ENCODE measurements at places on chromosomes 16 and 17.

- DNase-seq = no peak
Measured at GRCh38 chr17:696369-696768, 18.3 kb downstream of the VPS53 start.

DNA sequence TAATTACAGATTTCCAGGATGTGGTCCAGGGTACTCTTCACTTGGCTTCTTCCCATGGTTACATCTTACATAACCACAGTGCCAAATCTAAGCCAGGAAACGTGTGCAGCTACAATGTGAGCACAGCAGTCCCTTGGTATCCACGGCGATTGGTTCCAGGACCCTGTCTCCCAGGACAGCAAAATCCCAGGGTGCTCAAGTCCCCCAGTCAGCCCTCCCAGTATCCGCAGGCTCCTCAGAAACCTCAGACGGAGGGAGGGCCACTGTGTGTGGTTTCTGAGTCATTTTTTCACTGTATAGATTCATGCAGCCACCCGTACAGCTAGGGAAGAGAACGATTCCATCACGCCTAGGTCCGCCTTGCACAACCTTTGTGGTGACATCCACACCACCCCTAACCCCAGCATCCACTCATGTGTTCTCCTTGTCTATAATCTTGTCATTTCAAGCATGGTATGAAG, 11.1 kb upstream of the ATP2C2 start:
- no peak for DNase-seq

DNA sequence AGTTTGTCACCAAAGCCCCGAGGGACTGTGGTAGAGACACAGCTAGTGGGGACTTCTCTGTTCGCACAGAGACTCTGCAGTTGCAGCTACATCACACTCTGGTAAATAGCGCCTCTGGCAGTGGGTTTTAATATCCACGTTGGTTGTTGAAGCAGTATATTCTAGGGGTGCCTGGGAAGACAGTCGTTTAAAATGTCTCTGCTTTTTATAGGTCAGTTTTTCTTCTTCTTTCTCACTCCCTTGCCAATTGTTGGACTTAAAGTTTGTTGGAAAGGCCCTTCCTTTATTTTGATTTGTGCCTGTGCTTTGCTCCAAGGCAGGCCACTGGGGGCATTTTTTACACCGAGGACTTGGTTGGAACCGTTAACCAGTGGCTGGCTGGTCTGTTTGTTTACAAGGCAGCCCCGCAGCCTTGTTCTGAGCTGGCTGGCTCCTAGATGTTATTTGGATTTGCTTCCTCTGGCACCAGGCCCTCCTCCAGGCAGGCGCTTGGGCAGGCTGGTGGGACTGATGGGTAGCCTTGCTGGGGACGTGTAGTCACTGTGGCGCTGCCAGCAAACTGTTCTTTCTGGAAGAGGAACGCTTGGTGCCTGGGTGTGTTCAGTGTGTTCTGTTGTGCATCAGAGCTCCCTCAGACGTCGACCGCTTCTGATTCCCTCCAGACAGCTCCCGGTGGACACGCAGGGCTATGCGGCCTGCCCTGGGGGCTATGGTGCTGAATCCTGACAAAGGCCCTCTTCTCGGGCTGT, 218.2 kb upstream of the CHMP6 start:
- no peak for DNase-seq

DNA sequence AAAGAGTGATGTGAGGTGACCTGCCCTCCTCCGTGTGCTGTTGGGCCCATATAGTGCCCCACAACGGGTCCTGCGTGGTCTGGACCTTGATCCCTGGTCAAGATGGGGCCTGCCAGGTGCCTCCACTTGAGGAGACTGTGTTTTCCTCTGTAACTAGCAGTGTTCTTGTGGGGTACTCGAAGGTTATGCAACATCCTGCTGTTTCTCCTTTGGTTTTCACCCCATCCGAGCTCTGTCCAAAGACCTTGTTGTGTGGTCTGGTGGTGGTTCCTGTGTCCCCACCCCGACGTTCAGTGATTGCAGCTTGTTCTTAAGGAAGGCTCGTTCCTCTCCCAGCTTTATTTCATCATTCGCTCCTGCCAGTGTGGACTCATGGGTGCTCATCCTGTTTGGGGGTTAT, 38.7 kb upstream of the ZNF750 start:
- DNase-seq = no peak

GRCh38 chr17:848402-848801, 66.2 kb downstream of the MRM3 start:
- no peak for DNase-seq

DNA sequence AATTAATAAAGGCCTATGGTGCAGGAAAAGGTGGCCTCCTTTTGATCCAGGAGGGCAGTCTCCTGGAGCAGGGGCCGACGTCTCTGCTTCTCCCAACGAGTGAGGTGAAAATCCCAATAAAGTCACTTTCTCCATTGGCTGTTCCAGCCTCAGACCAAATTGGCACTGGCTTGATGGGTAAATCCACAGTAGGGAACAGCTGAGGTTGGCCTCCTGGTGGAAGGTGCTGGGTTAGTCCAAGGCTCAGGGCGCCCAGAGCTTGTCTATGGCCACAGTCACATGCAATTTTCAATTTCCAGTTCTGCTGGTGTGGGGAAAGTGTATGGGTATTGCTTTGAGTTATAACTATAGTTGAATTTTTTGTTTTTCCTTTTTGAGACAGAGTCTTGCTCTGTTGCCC, 79.0 kb downstream of the NETO2 start:
- no peak for DNase-seq

GRCh38 chr17:79549141-79549915, 61.5 kb downstream of the RBFOX3 start:
- DNase-seq = no peak

DNA sequence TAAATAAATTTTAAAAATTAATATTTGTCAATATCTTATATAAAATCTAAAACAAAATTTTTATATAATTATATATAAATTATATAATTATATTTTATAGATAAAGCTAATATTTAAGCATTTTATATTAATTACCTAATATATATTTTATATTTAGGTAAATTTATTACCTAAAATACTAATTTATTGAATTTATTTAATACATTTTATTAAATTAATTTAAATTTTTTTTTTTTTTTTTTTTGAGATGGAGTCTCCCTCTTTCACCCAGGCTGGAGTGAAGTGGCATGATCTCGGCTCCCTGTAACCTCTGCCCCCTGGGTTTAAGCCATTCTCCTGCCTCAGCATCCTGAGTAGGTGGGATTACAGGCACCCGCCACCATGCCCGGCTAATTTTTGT, 22.4 kb downstream of the ATAD5 start:
- DNase-seq = no peak

DNA sequence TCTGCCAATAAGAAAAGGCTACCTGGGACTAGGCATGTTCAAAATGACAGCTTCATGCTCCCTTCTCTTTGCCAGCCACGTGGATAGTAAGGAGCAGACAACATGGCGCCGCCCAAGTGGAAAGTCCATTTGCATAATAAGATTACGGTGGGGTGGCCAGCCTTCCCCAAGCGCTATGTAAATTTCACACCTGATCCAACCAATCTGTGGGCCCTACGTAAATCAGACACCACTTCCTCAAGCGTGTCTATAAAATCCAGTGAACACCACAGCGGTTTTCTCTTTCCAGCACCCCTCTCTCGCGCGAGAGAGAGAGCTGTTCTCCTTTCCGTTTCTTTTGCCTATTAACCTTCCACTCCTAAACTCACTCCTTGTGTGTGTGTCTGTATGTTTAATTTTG, 140.3 kb upstream of the ERCC4 start:
- DNase-seq = no peak

- no peak for DNase-seq
Measured at GRCh38 chr17:2335726-2336214, 487 bp downstream of the TSR1 start.
